ENCODE measurements at places on chromosomes 12 and 14.

- peak; percentile 88 for DNase-seq
Measured at GRCh38 chr12:112419297-112420133, 768 bp downstream of the PTPN11 start.

GRCh38 chr14:70642303-70643235 is 853 bp downstream of the TTC9 start:
- DNase-seq: peak; percentile 1

GRCh38 chr14:90447720-90448497 is 51.1 kb downstream of the CALM1 start:
- DNase-seq: no peak

DNA sequence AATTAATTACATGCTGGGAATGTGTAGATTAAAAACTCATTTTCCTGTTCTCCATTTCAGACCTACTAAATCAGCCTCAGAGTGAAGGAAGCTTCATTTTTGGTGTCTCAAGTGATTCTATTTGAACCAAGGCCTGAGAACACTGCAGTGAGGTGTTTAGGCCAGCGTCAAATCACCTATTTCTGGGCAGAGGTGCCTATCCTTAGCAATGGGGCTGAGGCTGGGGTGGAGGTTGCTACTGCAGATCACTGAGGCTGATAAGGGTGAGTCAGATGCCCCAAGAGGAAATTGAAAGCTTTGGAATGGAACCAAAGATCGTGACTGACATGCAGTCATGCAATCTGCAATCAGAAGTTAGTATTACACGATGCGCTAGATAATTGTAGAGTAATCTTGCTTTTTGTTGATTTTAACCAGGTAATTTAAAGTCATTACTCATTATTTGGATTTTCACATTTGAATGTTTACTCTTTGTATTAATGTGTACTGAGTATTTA is 4.4 kb downstream of the TXNRD1 start:
- no peak for DNase-seq

GRCh38 chr14:53190938-53191337 is 37.8 kb upstream of the DDHD1 start:
- no peak for DNase-seq

GRCh38 chr12:47686645-47687240 is 19.1 kb downstream of the RPAP3 start:
- DNase-seq: peak; percentile 57

GRCh38 chr12:77916276-77916675 is 85.6 kb downstream of the NAV3 start:
- DNase-seq: no peak

DNA sequence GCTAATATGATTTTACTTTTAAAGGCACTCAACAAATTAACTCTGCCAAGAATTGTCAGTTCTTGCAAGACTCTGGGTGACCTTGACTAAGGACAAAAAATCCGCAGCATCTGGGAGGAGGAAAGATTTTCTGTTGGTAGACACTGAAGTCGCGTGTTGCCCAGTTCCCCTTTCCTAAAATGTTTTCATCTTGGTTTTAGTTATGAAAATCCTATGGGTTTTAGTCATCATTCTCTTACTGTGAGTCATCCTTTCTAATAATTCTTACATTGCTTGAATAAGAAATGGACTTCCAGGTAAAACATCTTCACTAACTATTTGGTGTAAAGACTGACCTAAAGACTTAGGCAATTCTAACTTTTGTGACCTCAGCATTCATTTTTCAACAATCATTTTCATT is 9.1 kb downstream of the GSG1 start:
- no peak for DNase-seq

GRCh38 chr14:80906946-80907345 is 34.6 kb downstream of the CEP128 start:
- DNase-seq: no peak

GRCh38 chr14:92253381-92253894 is 69.5 kb upstream of the SLC24A4 start:
- DNase-seq: no peak

GRCh38 chr12:41992692-41993215 is 151.9 kb downstream of the GXYLT1 start:
- DNase-seq: no peak

GRCh38 chr14:37985826-37986470 is 221.8 kb upstream of the SSTR1 start:
- DNase-seq: peak; percentile 76

- no peak for DNase-seq
Measured at GRCh38 chr14:80653956-80654355, 287.6 kb downstream of the CEP128 start.

DNA sequence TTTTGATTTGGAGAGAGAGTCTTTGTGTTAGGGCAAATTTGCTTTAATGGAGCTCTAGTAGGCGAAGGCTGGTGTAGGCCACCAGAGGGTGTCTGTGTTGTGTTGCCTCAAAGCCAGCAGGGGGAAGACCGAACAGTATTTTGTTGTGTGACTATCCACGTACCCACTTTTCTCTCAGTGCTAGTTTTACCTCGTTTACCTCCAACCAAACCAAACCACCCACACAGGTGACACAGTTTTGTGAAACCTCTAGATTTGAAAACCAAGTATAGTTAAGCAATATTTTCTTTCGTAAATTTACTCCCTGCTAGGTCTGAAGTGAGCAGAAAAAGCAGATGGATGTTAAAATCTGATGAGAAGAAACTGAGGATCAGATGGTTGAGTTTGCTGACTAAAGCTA is 36.3 kb upstream of the NPFF start:
- peak; percentile 84 for DNase-seq

- peak; percentile 26 for DNase-seq
Measured at GRCh38 chr14:103716091-103716801, 636 bp downstream of the ZFYVE21 start.

DNA sequence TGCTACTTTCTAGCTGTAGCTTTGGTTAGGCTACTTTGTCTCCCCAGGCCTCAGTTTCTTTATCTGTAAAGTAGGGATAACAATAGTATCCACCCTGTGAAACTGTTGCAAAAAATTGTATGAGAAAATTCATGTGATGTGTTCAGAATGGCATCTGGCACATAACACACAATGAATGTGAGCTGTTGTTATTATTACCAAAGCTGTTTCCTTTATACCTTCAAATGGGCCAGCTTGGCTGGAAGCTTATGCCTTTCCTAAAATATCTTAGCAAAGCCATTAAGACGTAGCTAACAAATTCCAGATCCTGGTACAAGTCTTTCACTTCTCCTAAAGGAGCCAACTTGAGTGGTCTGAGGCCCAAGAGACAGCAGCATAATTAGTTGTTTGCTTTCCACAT is 25.2 kb upstream of the MANSC4 start:
- no peak for DNase-seq

- no peak for DNase-seq
Measured at GRCh38 chr12:23014749-23015148, 389.8 kb downstream of the ETNK1 start.

DNA sequence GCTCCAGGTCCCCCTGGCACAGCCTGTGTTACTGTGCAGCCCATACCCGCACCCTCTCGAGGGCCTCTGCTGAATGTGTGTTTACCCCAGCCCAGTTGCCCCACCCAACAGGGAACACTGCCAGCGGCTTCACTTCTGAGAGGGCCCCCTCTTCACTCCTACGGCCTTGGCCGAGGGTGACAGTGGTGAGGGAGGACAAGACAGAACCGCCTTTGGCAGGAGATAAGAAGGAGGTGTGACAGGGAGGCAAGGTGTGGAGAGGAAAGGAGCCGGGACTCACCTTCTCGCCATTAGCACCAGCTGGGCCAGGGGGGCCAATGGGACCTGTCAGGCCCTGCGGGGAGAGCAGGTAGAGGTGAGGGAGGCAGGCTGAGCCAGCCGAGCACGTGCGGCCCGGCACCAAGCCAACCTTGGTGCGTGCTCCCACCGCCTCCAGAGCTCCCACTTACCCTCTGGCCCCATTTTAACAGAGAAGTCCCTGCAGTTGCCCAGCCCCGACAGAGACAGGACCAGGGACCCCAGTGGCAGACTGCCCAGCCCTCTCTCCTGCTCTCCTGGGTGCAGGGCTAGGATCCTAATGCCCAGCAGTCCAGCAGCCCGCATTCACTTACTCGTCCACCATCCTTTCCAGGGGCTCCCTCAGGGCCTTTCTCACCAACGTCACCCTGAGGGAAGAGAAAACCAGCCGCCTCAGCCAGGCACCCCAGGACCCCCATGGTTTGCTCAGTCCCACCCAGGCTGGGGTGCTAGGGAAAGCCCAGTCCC is 18.3 kb downstream of the TMEM106C start:
- no peak for DNase-seq

- no peak for DNase-seq
Measured at GRCh38 chr14:92631098-92631497, 117.3 kb downstream of the LGMN start.

GRCh38 chr14:101781240-101782061 is 19.9 kb downstream of the PPP2R5C start:
- DNase-seq: peak; percentile 19

DNA sequence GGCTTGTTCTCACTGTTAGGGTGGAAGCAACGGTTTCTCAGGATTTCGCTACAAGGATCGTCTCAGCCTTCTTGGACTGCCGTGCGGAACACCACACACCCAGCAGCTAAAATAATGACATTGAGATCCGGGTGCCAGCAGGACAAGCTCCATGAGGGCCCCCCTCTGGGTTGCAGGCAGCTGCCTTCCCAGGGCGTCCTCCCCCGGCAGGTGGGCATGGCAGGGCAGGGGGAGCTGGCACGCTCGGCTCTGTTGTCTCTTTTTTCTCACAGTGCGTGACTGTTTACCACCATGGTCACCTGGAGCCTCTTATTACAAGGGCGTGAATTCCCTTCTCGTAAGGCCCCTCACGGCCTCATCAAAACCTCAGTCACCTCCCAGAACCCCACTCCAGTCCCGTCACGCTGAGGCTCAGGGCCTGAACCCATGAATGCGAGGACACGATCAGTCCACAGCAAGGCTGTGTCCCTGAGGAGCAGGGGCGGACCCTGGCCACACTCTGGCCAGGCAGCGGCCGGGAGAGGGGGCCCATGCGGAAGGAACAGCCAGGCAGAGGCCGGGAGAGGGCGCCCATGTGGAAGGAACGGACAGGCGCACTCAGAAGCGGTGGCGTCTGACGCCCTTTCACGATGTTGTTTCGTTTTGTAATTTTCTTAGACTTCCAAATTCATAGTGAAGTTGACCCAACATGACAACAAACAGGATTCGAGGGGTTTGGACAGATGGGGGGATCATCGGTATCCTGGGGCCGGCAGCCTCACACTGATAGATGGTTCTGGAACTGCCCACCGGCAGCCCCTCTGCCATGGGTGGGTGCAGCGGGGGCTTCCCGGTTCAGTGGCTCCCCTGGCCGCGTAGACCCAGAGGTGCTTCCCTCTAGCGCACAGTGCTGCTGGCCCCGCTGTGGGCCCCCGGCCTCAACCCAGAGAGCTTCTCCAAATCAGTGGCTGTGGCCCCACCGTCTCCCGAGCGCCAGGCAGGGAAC is 10.0 kb downstream of the LRCOL1 start:
- peak; percentile 84 for DNase-seq

GRCh38 chr14:32744811-32745445 is 193.8 kb upstream of the NPAS3 start:
- DNase-seq: no peak

GRCh38 chr12:50953047-50953446 is 703 bp downstream of the HIGD1C start:
- DNase-seq: no peak

DNA sequence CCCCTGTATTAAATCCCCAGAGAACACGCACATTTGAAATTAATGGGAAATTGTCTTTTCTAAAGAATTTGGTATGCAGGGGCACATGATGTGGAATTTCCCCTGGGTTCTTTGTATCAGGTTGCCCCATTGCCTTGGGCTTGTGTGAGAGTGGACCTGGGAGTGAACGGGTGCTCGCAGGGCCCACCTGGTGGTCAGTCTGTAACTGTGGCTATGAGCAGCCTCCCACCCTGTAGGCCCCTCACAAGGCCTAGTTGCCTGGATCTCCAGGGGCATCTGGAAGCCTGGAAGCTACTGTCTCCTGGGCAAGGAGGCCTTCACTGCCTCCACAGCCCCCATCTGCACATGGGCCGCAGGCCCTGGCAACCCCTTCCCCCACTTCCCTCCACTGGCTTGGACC is 96.7 kb downstream of the SLC25A47 start:
- no peak for DNase-seq

DNA sequence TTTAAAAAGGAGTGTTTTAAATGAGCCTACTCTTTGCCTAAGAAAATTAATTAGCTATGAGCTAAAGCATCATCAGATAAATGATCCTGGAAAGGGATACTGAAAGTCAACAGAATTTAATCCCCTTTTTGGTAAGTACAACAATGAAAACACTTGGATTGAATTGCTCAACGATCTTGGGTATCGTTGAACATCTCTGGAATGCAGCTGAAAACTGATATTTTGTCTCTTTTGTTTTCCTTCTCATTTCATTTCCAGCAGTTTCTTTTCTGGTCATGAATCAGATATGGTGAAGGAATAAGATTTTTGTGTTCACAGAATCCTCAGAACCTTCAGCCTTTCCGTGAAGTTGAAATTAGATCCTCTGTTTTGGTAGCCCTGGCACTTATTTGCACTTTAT is 771.2 kb downstream of the FSCB start:
- no peak for DNase-seq

DNA sequence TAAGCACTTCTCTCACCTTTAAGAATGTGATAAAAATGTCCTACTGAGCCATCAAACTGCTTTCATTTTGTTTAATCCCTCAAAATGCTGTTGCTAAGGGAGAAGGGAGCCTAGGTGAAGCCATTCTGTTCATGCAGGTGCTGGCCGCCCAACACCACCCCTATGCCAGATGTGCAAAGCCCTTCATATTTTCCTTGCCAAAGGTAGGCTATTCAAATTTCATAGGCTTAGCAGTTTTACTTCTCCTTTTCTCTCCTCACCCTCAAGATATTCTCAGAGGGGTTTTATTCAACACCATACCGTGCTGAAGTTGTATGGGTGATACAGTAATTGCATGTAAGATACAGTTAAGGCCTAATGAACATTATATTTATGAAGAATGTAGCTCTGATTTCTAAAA is 461.7 kb downstream of the GXYLT1 start:
- DNase-seq: no peak

DNA sequence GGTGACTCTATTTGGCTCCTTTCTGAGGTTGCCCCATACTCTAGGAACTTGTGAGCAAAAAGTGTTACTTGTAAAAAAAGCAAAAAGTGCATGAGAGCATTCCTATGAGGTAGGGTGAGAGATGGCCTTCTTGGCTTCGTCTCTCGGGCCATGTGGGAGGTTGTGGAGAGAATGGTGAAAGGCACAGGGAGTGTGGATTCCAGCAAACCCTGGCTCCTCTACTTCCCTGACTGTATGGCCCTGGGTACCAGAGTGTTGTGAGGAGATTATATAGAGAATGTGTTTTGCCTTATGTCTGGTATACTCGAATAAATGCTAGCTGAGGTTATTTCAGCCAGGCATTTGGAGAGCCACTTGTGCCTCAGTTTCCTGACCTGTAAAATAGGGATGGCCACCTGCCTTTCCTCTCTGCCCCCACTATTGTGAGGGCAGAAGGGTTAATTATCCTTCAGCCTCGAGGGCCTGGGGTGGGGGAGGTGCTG is 11.0 kb downstream of the PLEKHG3 start:
- DNase-seq: no peak

- peak; percentile 73 for DNase-seq
Measured at GRCh38 chr12:104303538-104304151, at the start of gene EID3. TSS of gene EID3 (plus strand) at chr12:104303739. CDS start at chr12:104303935, 196 bp downstream.

- peak; percentile 59 for DNase-seq
Measured at GRCh38 chr12:20631711-20632110, 63.4 kb upstream of the SLCO1C1 start.

- no peak for DNase-seq
Measured at GRCh38 chr14:74698465-74698864, 14.4 kb downstream of the AREL1 start.

Measured in cardiac muscle cell (in vitro differentiated cells and primary cell).